A673 (cell line): ENCODE measurements at places on chromosomes 1 and 21.

DNA sequence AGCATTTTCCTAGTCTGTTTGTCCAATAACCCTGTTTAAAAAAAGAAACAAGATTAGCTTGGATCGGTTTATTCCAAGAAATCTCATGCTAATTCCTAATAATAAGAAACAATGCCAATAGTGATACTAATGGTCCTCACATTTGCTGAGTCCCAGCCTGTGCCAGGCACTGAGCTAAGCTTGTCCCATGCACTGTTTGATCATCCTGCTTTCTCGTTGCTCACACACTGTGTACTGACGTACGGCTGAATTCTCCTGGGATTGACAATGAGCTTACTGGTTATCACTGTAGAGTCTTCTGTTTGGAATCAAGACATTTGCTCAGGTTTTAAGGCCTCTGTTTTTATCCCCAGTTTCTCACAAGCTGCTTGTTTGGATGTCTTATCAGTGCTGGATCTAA is 71.1 kb downstream of the CACNA1E start:
- DNase-seq, result no peak

DNA sequence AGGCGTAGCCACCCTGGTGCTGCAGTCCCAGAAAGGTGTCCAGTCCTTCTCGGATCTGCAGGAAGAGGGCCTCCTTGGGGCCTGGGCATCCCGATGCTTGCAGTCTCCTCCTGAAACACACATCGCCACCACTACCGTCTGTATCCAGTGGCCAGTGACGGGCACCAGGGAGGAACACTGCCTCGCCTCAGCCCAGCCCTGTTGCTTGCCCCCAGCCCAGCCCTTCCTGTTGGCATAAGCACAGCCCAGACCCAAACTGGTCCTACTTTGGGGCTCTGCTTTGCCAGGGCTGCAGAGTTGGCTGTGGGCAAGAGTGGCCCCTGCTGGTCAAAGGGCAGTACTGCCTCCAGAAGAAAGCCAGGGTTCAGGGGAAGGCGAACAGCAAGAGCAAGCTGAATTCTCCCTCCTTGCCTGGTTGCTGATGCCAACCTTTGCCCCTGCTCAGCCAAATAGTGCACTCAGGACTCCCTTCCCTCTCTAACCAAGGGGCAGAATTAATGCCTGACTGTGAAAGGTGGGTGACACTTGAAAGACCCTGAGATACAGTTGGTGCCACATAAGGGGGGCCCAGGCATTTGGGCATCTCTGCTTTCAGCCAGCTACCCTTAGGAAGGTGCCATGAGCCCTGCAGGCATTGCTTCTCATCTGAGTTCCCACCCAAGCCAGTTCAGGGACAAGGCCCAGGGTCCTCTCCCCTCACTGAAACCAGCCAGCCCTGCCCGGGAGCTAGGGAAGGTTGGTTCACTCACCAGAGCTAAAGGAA is 11.1 kb upstream of the ARHGEF2 start:
- DNase-seq, result peak; percentile 82

GRCh38 chr1:101652484-101652883 is 344.2 kb downstream of the OLFM3 start:
- DNase-seq, result no peak

DNA sequence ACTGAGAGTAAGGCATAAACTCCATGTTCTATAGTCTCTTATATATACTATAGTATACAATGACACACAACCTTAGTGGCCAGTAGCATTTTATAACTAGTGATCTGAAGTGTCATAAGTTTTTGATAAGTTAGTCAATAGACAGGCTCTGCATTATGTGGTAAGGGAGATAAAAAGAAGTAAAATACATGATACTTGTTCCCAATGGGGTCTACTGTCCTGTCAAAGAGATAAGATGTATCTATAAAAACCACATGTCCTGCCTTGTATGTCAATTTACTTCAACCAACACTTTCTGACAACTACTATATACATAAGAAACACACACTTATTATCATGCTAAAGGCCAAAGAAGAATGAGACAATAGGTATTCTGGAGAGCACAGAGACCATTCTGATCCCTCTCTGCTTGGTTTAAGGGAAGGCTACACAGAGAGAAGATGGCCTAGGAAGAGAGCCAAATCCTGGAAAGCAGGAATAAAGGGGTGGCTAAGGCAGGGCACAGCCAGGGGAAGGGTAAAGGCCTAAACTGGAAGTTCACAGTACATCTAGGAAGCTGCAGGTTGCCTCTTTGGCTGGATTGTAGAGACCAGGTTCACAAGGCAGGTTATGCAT is 91.4 kb downstream of the LYST start:
- DNase-seq, result no peak

- DNase-seq, result peak; percentile 79
These were observed 57.4 kb upstream of the ACOT11 start for GRCh38 chr1:54490361-54491248.

DNA sequence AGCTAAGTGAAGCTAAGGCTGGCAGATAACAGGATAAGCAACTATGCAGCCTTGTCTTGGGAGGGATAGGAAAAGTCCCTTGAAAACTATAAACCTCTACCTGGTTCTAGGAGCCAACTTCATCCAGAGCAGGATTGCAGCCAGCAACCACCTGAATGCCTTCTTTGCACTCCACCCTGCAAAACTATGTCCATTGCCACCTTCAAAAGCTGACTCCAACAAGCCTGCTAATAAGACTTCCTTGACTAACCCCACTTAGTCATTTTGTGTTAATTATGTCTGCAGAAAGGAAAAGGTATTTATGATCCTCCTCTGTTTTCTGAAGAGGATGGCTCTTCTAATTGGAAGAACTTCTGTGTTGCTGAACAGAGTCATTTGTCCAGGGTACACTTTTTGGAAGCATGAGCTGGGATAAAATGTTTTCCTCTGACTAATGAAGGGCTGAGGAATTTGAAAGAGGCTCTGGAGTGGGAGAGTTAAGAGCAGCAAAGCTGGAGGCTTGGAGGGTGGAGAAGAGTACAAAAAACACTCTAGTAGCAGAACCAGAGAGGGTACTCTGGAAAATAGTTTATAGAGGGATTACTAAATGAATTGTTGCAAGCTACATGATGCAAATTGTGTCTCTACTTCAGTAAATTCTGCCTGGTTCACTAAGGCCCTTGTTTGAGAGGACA is 9.6 kb upstream of the RIMKLA start:
- DNase-seq, result no peak

DNA sequence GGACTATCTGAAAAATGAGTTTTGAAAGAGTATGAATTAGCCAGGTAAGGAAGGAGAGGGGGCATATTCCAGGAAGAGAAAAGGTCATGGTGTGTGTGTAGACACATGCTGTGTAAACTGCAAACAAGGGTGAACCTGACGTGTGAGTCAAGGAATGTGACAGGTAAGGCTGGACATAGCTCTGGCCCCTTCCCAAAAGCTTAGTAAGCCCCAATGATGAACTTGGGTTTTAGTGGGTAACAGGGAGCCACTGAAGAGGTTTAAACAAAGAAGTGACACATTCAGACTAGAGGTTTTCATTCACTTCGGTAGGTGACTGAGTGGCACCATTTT is 36.7 kb downstream of the EGLN1 start:
- DNase-seq, result no peak

- DNase-seq, result no peak
These were observed 40.1 kb upstream of the GPR52 start for GRCh38 chr1:174407665-174408064.

DNA sequence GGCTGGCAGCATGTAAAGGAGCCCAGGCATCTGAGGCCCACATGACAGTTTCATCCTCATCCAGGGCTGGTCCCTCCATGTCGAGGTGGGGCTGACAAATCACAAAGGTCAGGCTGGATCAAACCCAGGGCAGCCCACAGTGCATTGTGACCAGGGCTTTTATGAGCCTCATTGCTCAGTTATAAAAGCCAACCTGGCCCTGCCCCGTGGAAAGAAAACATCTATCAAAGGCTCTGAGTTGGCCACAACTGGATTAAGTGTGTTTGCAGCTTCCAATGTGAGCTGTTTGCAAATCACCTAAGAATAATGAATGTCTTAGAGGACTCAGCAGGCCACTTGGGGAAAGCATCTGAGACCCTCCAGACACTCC is 45.4 kb downstream of the GRHL3 start:
- DNase-seq, result no peak
